ENCODE measurements at places on chromosomes 6 and 20.

GRCh38 chr6:142530566-142530965 is 228.8 kb downstream of the ADGRG6 start:
- peak; percentile 89 for DNase-seq

- DNase-seq, result no peak
Observed at GRCh38 chr6:13377054-13377758, 48.9 kb upstream of the TBC1D7 start.

GRCh38 chr6:22003287-22003686 is 293.5 kb downstream of the PRL start:
- DNase-seq, result no peak

DNA sequence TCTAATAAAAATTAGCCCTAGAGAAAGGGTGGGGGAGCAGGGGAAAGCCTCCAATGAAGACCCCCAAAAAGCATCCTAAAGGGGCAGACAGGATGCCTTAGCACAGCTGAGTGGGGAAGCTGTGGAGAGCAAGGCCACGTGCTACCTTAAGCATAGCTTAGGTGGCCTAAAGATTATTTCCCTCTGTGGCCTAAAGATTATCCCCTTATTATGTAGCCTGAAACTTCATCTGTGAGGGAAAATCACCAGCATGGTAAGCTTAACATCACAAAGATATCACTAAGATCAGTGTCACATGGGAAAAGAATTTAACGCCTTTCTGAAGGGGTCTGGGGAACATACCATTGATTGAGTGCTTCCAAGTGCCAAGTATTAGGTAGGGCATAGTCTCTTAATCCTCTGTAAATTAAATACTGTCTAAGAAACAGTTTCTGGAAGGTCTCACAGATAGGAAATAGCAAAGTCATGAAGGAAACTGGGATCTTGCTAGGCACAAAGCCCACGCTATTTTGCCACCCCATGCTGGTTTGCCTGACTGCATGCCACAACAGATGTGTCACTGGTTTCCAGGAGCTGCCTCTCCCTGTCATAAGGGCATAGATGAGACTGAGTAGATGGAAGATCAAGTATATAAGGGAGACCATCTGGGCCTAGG is 170.0 kb downstream of the HACE1 start:
- peak; percentile 78 for DNase-seq

- peak; percentile 10 for DNase-seq
Observed at GRCh38 chr20:31716818-31717477, 5.7 kb downstream of the BCL2L1 start.

- DNase-seq, result no peak
Observed at GRCh38 chr6:106135911-106136571, 49.9 kb downstream of the PRDM1 start.

- DNase-seq, result no peak
Observed at GRCh38 chr6:39056191-39056590, 7.6 kb downstream of the GLP1R start.

GRCh38 chr6:17865798-17866725 is 121.4 kb downstream of the KIF13A start:
- DNase-seq, result peak; percentile 100

- no peak for DNase-seq
Observed at GRCh38 chr20:16000112-16000511, 573.1 kb downstream of the KIF16B start.

DNA sequence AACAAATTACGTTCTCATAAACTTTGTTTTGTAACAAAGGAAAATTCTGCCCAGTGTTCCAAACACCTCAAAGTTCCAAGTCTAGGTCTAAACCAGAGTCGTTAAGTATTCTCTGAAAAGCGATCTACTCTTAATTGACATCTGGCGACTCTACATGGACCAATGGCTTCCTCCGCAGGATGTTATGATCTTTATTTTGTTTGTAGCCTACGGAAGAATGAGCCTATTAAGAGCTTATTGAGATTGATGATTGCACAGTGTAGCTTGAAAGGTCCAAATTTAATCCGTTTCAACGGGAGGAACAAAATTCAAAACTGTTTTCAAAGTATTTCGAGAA is 61.1 kb downstream of the FAM217A start:
- no peak for DNase-seq

DNA sequence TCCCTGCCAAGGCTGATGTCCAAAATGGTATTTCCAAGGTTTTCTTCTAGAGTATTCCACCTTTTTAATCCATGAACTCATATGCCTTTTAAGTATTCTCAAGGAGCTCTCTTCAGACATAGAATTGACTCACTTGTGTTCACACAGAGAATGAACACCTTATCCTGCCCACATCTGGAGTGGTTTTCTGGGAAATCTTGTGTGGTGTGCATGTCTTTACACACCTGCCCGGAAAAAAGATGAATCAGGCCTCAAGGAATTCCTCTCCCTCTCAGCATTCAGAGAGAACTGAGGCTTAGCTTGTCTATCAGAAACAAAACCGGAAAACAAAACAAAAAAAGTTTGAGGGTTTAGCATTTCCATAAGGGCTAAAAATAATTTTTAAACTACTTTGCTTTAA is 148.8 kb downstream of the TFAP2A start:
- DNase-seq, result no peak

DNA sequence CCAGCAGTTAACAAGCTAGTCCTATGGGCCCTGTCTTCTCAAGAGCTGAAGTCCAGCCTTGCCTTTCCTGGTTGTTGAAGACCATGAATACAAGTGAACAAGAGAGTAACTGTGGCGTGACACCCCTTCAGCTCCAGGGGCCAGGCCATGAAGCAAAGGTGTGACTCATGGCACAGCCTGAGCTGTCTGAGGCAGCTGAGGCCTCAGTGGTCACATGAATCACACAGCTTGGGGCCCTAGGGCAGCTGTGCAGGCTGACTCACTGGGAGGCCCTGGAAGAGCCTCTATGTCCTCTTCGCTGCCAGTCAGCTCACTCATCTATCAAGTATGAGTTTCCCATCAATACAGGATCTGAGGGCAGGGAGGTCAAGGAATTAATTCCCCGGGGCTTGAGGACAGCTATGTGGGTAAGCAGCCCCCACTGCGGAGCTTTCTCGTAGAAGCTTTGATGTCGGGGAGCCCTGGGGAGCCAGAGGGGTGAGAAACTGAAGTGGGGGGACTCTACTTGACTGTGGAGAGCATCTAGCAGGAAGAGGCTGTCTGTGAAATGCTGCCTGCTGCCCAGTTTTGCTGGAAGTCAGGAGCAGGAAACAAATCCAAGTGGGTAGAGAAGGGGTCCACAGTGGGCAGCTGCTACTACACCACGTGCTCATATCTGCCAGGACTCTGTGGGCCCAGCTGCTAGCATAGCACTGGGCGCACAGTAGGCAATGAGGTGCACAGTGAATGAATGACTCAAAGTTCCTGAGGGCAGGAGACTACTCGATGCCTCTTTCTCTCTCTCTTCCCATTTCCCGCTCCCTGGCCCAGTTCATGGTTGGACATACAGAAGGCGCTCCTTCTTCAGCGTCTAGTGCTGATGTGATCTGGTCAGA is 13.7 kb upstream of the FAM83C start:
- DNase-seq, result peak; percentile 100

GRCh38 chr6:64683682-64684081 is 1023.3 kb downstream of the EYS start:
- DNase-seq, result no peak

DNA sequence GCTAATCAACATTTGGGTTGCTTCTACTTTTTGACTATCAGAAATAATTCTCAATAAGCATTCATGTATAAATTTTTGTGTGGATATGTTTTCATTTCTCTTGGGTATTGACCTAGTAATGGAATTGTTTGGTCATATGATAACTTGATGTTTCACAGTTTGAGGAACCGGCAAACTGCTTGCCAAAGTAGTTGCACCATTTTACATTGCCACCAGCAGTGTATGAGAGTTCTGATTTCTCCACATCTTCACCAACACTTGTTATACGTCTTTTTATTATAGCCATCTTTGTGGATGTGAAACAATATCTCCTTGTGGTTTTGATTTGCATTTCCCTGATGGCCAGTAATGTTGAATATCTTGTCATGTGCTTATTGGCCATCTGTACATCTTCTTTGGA is 42.6 kb upstream of the TGM2 start:
- no peak for DNase-seq

- DNase-seq, result no peak
Observed at GRCh38 chr20:44264287-44264686, 17.2 kb downstream of the GDAP1L1 start.

DNA sequence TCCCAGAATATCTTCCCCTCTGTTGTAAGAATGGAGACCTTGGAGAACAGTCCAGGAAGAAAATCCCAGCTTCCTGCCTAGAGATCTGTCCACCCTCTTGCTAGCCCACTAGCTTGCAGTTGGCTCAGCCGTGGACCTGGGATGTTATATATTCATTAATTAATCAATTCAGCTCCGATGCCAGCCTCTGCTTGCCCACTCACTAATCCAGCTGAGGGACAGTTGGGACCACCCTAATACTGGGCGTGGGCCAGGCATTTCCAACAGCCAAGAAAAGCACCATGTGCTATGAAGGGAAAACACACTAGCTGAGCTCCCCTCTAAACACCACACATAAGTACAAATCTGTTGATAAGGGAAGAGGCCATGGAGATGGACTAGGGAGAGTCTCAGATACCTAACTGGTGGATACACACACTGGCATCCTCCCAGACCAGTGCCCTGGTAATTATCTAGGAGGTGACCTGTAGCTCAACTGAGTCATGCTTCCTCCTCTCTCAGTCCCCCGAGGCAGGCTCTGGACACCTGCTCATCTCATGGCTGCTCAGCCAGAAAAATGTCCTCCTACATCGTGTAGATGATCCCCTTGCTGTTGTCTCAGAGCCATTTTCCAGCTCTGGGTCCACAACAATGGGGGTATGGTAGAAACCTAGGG is 78.9 kb downstream of the ANKRD60 start:
- peak; percentile 74 for DNase-seq

DNA sequence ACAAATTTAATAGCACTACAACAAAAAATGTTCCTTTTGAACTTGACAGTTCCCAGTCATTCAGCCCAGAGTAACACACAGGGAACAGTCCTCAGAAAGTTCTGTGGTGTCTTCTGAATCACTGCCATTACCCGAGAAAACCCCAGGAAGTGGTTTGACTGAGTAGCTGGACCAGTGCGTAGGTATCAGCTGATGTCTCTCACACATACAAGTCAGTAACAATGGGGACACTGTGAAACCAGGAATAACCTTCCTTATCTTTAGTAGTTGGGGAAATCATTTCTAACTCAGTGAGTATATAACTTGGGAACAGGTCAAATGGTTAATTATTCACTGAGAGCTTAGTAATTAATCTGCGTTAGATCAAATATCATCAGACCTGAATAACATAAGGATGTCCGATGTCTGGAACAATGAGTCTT is 73.1 kb downstream of the HIVEP2 start:
- DNase-seq, result peak; percentile 99

DNA sequence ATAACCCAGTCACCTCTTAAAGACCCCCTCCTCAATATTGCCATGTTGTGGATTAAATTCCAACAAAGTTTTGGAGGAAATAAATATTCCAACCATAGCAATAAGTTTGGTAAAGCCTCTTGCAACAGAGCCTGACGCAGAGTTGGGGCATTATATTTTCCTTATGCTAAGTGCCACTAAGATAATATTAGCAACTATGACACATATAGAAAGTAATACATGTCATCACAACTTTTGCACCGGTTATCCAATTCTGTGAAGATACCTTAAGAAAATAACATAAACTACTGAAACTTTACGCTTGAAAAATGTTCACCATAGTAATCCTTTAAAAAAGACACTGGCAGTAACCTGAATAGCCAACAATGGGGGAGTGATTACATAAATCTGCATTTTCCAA is 52.2 kb upstream of the TRERF1 start:
- DNase-seq, result no peak

GRCh38 chr6:73955800-73956199 is 259.8 kb downstream of the CD109 start:
- DNase-seq, result no peak

DNA sequence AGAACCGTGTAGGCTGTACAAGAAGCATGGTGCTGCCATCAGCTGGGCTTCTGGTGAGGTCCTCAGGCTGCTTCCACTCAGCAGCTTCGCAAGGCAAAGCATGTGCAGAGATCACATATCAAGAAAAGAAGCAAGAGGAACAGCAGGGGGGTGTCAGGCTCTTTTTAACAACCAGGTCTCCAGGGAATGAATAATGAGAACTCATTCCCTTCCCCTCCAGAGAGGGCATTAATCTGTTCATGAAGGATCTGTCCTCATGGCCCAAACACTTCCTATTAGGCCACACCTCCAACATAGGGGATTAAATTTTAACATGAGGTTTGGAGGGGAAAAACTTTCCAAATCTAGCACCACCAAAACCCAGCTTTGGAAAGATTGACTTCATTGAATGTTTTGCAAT is 20.0 kb downstream of the GINM1 start:
- DNase-seq, result no peak

GRCh38 chr6:114181664-114182063 is 161.2 kb downstream of the HS3ST5 start:
- no peak for DNase-seq

DNA sequence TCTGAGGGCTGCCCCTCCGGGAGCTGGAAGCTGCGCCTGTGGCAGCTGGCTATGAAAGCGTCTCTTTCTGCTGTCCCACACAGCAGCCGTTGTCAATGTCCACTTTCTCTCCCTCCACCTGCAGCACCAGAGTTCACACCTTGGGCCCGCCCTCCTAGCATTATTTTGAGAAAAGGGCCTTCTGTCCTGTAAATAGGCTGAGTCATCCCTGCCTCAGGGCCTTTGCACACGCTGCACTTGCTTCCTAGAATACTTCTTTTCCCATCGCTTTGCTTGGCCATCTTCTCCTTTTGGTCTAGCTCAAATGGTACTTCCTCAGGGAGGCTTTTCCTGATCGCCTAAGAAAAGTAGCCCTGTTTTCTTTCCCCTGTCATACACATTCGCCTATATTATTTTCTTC is 69.3 kb upstream of the ZNFX1 start:
- no peak for DNase-seq

DNA sequence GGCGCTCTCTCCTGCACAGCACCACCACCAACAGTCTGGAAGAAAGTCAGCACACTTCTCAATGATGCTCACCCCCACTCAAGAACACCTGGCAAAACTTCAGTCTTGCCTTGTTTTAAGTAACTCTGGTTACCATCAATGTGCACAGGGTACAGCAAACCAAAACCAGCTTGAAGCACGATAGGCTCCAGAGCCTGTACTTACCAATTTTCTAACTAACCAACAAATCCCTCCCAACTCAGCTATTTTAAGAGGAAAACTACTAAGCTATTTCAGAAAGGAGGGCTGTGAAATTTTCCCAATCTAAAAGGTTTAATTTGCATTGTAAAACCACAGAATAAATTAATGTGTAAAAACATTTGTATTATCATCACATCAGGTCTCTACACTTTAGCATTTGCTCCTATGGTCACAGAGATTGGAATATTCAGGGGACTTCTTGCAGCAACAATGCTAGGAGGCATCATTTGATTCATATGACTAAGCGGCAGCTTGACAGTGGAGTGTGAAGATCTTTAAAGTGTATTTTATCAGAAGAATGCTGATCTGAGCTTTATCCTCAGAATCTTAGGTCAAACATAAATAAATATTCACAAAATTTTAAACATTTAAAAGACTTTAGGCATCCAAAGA is 82.8 kb downstream of the RALGAPA2 start:
- no peak for DNase-seq
